Renal cortical epithelial cell (primary cell): ENCODE measurements at places on chromosomes 3 and 15. TPM values are rescaled to one million over a fixed set of nuclear protein-coding genes. Genes with fewer than 3 reads are reported as not detected.

Gene TMIE
- 0.25 and 0.35 TPM in 2 replicates for total RNA-seq

Gene EIF5A2
- total RNA-seq = 10.2 and 15.1 TPM in 2 replicates

DNA sequence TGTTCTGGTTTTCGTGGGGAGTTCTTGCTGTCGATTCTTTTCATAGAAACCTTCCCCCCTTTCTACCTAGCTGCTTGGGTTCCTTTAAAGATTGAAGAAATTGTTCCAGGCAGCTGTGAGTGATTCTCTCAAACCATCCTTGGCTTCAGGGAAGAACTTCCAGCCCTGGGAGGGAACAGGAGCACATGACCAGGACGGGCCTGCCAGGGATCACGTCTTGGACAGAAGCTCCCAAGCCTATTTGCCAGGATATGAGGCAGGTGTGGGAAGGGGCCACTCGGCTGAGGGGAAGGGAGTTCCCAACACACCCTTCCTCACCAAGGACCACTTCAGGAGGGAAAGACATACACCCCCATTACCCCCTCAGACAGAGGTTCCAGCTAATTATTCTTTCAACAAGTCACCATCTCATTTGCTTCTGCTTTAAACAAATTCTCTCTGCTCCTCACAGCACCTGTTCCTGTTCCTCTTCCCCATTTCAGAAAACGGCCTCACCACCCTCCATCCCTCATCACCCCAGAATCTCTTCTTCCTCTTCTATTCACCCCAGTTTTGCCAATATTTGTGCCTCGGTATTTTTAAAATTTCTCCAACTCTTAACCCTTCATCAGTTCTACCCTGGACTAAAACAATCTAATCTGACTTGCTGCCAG is 62.5 kb downstream of the WHAMM start:
- no peak for DNase-seq

- no peak for DNase-seq
Measured at GRCh38 chr3:178671377-178671776, 135.1 kb downstream of the KCNMB2 start.

DNA sequence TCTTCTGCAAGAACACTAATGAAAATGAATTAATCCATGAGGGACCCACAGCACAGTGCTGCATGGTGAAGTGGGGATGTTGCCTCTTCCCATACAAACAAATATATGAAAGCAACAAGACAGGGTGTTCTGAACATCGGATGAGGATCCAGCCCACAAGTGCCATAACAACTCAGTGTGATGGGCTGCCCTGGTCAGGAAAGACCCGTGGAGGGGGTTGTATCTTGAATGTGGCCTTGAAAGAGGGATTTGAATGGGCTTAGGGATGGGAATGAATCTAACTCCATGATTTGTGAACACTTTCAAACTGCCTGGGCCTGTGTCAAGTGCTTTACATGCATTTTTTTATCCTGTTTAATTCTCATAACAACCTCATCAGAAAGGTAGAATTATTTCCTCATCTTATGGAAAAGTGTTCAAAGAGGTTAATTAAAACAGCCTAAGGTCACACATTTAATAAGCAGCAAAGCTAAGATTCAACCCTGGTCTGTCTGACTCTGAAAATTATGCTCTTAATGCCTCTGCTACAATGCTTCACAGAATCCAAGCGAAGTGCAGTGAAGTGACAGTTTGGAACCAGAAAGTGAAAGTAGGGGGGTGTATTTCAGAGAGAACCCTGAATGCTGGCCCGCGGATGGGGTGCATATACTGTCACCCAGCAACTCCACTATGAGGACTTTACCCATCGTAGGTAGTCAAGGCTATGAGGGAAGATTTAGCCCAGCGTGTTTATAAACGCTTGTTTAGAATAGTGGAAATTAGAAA is 65.6 kb upstream of the HEG1 start:
- no peak for DNase-seq

DNA sequence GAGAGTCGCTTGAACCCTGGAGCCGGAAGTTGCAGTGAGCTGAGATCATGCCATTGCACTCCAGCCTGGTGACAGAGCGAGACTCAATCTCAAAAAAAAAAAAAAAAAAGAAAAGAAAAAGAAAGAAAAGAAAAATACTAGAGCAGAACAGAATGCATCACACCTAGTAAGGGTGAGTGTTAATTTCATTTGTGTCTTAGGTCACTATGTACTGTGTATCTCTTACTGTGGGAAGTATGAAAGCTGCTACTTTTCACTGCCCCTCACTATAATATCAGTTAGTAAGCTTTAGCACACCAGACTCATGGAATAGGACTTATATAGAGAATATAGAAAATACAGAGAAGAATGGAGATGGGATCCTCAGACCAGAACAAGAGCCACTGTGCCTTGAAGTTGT is 45.9 kb upstream of the RASA2 start:
- DNase-seq = no peak

GRCh38 chr3:16329826-16330129 is 64.8 kb downstream of the OXNAD1 start:
- DNase-seq = no peak

DNA sequence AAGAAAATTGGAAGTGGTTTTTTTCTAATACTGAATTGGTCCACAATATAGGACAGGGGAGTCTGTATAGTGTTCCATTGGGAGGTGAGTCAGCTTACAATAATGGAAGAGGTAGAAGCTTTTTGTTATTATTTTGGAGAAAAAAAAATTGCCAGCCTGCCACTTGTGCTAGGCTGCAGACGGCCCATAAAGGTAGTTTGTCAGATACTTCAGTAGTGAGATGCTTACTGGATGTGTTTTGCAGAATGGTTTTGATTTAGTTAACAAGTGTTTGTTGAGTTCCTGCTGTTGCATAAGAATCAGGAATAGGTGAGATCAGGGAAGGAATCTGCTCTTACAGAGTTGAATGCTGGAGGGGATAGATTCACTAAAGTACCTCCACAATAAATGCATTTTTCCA is 1.0 kb downstream of the DTWD1 start:
- peak; percentile 25 for DNase-seq

DNA sequence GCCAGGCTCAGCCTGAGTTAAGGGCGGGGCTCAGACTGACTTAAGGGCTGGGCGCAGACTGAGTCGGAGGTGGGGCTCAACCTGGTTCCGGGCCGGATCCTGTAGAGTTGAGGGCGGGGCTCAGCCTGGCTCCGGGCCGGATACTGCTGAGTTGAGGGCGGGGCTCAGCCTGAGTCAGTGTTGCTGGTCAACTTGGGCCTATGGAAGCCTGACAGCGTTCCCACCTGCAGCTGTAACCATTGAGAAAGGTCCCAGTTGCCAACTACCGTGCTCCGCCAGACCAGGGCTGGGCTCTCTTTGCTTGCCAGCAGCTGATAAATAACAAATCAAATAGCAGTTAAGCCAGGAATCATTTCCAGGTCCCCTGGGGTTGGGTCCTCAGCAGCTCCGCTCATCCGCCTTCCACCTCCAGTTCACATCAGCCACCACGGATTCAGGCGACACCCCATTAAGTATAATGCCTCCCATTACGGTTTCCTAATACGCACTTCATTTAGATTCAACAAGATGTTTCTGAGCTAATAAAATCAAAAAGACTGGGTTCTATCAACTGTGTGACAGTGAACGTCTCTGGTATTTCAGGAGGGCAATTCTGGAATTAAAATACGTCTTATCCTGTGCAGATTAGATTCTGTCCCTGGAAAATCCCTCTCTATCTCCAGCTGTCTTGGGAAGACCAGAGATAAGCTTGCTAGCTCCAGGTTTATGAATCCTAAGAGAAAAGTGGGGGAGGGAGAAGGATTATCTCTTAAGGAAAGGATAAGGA is 7.3 kb downstream of the GRIP2 start:
- no peak for DNase-seq

DNA sequence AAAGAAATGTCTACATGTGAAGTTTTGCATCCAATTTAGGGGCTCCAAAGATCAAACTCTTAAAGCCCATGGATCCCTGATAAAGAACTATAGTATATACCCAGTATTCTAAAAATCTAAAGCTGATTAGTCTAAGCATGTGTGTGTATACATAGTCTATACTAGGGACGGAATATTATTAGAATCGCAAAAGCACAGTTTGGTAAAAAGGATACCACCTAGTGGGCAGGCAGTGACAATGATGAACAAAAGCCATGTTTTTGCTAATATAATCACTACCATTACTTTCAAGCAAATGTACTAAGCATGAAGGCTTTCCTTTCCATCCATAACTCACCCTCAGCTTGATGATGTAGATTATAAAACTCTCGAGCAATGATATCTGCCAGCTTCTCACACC is 16.5 kb downstream of the POLQ start:
- peak; percentile 29 for DNase-seq

DNA sequence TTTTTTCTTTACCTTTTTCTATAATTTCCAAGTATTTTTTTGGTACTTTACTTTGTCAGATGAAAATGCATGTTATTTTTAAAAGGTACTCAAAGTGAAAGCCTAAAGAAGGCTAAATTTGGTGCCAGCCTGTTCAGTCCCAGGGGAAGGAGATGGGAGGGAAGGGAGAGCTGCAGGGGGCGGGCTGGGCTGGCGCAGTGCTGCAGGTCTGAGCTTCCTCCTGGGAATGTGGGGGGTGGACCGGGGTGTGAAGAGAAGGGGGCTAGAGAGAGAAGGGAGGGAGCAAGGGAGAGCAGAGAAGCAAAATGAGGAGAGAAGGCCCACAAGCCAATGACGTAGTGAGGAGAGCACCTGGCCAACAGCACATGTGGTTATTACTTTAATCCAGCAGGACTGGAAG is 71.0 kb upstream of the SCN5A start:
- no peak for DNase-seq

- DNase-seq = no peak
Measured at GRCh38 chr15:40764629-40765103, 798 bp downstream of the GCHFR start.

- no peak for DNase-seq
Measured at GRCh38 chr15:30917013-30917412, 13.3 kb downstream of the FAN1 start.

DNA sequence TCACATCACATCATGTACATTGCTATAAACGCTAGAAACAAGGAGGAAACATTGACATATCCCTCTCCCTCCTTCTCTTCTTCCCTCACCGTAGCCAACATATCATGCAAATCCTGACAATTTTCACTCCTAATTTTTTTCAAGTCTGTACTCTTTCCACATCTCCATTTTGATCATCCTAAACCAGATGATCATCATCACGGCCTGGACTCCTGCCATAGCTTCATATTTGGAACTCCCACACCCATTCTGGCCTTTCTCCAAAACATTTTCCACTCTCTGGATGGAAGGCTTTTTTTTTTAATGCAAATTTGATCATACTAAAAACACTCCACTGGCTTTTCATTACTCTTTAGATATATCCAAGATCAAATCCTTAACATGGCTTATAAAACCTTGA is 248.0 kb upstream of the CNTN3 start:
- no peak for DNase-seq

DNA sequence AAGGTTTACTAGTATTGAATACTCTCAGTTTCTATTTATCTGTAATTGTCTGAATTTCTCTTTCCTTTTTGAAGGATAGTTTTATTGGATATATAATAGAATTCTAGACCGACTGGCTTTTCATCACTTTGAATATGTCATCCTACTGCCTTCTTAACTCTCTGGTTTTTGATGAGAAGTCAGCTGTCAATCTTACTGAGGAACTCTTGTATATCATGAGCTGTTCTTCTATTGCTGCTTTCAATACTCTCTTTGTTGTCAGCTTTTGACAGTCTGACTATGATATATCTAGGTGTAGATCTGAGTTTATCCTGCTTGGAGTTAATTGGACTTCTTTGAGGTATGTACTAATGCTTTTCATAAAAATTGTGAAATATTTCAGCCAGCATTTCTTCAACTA is 333.8 kb downstream of the PLCL2 start:
- DNase-seq = no peak

DNA sequence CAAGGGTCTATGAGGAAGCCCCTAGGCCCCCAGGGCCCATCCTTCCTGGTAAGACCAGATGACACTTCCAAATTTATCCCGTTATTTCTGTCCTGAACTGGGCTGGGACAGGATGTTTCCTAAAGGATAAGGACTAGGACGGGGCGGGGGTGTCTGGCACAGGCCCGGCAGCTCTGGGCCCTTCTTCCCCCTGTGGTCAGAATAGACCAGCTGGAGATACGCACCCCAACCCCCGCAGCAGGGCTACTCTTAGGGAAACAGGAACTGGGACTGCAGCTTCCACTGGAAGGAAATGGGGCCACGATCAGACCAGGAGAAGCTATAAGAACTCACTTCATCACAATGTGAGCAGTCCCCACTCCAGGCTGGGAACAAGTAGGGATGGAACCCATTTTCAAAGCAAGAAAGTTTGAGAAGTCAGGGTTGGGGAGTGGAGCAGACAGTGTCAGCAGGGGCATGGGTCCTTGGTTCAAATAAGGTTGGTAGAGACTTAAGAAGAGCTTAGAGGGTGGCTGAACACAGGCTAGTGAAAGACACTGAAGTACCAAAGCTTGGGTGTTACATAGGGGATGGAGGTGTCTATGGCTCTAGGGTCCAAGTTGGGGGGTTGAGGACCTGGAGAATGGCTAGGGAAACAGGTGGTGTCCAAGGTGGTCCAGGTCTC is 1.1 kb downstream of the NCKIPSD start:
- no peak for DNase-seq

DNA sequence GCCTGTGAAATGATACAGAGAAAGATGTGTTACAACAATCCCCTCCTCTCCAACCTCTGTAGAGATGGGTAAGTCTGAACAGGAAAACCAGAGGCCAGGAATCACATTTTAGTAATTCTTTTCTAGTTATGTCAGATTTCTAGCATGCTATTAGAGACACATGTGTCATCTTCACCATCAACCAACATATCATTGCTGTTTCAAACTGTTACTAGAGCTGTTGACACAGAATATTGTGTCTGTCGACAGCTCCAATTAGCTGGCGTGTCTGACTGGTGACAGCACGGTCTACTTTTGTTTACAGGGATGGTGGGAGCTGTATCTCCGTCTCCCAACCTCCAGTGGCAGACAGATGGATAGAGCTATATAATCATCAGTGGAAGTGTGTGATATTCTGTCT is 393.2 kb downstream of the SOX2 start:
- DNase-seq = no peak

DNA sequence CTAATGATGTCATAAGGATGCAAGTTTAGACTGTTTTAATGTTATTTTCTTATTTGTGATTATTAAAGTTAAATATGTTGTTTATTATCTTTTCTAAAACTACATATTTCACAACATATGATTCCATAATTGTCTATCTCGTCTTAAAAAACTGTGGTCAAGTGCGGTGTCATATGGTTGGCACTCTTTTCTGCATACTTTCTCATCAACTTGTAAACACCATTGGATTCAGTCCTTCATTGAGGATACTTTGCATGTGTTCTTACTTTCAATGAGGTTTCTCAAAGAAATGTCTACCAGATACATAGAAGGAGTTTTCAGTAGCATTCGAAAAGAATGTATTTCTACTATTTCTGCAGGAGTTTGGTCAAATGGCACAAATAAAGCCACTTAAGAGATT is 22.0 kb upstream of the ALPK3 start:
- no peak for DNase-seq

DNA sequence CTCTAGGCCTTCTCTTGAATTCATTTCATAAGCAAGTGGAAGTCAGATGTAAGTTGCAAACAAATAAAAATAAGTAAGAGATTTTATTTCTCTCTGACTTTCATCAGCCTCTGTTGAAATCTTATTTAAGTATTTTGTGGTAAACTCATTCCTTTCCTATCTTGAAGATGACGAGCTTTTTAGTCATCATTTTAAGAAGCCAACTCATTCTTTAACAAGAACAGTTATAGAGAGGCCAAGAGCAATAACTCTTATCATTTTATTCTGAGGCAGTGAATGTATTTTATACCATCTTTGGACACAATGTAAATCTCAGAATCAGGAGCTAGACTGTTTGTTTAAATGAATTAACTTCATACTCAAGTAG is 147.5 kb upstream of the MBNL1 start:
- DNase-seq = peak; percentile 55

- DNase-seq = no peak
Measured at GRCh38 chr3:126275620-126275904, 81.6 kb downstream of the KLF15 start.

- DNase-seq = no peak
Measured at GRCh38 chr15:94297558-94297957, 66.2 kb downstream of the MCTP2 start.
